ENCODE measurements at places on chromosomes 5 and 9.
A peak's percentile ranks its signal among the peaks of the same experiment; 100 is the strongest.

DNA sequence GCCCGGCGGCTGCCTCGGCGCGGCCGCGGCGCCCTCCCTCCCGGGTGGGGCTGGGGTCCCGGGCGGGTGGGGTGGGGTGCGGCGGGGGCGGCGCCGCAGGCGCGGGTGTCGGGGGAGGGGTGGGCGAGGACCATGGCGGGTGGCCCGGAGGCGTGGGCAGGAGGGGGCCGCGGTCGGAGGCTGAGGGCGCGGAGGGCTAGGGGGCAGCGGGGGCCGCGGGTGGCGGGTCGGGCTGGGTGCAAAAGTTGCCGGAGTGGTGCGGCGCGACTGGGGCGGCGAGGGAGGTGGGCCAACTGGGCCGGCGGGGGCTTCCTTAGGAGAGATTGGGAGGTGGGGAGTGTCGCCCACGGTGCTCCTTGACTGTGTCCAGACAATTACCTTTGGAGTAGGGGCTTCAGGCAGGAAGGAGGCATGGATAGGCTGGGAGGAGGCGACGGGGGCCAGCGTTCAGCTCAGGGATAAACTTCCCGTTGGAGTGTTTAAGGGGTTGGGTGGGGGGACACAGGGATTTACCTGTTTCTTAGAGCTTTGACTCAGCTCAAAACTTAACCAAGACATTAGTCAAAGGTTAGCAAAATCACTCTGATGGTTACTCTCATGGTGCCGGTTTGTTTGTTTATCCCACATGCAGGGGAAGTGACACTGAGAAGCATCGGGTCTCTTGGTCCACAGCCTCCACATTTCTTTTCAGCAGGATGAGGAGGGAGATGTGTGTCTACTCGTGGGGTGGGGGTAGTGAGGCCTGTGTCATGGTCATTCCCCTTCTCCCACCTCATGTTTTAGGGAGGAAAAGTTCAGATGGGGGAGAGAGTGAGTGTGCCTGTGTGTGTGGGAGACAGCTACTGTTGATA is 859 bp downstream of the CSNK1G3 start:
- peak; percentile 25 for DNase-seq

DNA sequence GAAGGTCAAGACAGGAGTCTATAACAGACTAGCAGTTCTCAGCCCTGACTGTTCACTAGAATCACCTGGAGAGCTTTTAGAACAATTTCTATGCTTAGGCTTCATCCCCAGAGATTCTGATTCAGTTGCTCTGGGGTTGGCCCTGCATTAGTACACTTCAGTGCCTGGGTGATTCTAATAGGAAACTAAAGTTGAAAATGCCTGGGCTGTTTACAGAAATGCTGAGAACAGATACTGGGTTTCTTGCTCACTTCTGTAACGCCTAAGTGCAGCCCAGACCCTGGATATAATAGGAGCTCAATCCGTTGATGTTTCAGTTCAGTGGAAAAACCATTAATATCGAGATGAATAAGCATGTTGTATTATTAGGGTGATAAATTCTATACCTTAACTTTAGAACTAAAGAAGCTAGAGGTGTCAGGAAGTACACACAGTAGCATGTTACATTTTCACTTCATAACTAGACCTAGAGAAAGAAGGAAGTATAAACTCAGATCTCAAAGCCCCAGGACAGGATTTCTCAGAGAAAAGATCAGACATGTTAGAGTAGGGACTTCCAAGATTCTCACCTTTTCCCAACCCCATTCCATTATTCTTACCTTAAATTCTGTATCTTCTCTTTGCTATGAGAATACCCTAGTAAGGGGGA is 20.4 kb downstream of the HAVCR2 start:
- DNase-seq, result no peak

GRCh38 chr9:933356-933755 is 43.1 kb upstream of the DMRT3 start:
- no peak for DNase-seq

- DNase-seq, result peak; percentile 74
These were observed 31.8 kb downstream of the SEC61B start for GRCh38 chr9:99253772-99254431.

GRCh38 chr9:127796225-127796813 is 6.4 kb upstream of the FPGS start:
- peak; percentile 60 for DNase-seq

DNA sequence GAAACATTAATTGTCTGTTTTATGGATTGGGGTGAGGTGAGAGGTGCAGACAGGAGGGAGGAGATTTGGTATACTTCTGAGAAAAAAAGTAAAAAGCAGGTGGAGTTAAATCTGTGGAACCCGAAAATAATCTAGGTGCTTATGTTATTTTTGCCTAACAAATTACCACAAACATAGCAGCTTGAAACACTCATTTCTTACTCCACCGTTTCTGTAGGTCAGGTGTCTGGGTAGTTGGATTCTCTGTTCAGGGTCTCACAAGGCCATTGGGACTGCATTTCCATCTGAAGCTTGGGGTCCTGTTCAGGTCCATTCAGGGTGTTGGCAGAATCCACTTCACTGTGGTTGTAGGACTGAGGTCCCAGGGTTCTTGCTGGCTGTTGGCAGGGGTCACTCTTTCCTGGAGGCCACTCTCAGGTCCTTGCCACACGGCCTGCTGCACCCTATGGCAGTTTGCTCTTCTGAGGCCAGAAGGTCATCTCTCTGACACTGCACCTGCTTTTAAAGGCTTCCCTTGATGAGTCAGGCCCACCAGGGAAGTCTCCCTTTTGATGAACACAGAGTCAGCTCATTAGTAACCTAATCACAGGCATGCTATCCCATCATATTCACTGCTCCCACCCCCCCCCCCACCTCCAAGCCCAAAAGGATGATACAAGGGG is 82.2 kb downstream of the TRIO start:
- DNase-seq, result no peak

DNA sequence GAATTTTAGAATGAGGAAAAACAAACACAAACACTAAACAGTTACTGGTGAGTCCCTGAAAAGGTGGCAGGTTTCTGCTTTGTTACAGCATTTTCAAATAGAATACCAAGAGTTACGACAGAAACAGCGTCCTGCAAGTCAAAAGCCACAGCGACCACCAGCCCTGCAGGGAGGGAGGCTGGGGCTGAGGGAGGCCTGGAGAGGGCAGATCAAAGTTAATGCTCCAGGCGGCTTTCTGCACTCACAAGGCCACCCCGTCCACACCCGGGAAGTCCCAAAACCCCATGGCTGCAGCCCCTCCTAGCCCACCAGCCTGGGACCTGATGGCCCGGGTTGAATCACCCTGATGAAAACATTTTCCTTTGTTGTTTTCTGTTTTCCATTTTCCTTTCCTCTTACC is 29.3 kb downstream of the COL23A1 start:
- no peak for DNase-seq

DNA sequence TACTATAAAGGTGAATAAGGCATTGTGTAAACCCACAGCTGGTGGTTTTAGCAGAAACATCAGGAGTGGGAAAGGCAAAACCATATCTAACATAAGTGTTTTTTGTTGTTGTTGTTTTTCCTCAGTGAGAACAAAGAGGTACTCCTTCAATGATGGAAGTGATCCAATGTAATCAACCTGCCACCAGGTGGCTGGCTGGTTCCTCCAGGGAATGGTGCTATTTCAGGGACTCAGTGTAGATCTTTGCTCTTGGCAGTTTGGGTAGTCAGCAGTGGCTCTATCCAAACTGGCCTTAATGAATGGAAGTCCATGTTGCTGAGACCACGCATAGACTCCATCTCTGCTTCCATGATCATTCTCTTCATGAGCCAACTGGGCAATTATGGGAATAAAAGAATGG is 10.8 kb downstream of the DMRTA1 start:
- DNase-seq, result no peak

DNA sequence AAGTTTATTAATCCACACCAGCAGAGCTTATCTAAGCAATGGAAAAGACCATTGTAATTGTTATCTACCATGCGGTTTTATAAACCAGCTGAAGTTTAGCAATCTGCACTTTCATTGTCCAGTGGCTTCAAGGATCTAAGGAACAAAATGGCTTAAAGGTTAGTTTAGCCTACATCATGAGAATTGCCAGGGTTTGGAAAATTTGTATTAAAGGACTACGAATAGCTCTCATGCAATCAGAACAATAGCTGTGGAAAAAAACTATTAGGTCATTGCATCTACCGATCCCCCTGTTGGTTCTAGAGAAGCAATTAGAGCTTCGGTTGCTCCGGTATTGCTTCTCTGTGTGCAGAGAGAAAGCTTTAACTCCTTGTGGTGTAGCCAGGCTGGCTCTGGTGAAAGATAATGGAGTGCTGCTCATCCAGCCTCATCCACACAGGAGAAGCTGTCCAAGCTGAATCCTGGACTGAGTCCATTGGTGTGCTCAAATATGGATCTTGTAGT is 86.3 kb upstream of the SLC12A2 start:
- DNase-seq, result no peak

DNA sequence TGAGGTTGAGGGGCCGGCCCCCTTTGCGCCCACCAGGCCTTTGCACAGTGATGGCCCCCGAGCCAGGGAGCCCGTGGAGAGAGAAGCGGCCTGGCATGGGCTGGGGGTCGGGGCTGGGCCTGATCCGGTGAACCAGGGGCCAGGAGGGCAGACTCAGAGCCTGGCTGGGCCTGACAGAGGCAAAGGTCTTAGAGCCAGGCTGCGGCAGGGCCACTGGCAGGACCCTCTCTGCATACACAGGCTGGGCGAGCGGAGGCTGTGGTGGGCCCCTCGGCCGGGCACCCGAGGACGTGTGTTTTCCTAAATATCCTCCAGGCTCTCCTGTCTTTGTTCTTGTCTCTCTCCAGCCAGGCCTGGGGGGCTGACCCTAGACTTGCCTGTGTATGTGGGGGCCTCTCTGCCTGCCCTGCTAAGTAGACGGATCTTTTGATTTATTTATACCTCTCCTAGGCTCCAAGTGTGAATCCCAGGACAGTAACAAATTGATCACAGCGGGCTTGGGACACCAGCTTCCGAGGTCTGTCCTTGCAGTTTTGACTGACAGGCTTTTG is 933 bp downstream of the NEK6 start:
- DNase-seq, result no peak

GRCh38 chr5:16656561-16657191 is 39.9 kb upstream of the RETREG1 start:
- DNase-seq, result no peak

GRCh38 chr5:78610163-78610583 is 38.4 kb downstream of the LHFPL2 start:
- DNase-seq, result peak; percentile 50

GRCh38 chr5:178469011-178469974 is 120.9 kb downstream of the COL23A1 start:
- DNase-seq, result no peak

- no peak for DNase-seq
These were observed 146.9 kb upstream of the GNA14 start for GRCh38 chr9:77794985-77795384.

DNA sequence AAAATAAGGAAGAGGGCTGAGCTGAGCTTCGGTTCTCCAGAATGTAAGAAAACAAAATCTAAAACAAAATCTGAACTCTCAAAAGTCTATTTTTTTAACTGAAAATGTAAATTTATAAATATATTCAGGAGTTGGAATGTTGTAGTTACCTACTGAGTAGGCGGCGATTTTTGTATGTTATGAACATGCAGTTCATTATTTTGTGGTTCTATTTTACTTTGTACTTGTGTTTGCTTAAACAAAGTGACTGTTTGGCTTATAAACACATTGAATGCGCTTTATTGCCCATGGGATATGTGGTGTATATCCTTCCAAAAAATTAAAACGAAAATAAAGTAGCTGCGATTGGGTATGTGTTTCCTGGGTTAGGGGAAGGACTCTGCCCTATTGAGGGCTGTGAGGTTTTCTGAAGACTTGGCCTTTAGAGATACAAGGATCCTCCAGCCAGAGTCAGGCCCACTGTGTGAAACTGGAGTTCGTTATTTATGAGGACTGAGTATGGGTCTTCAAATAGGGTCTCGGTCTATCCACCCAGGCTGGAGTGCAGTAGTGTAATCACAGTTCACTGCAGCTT is 3.8 kb downstream of the EGR1 start:
- DNase-seq, result no peak

DNA sequence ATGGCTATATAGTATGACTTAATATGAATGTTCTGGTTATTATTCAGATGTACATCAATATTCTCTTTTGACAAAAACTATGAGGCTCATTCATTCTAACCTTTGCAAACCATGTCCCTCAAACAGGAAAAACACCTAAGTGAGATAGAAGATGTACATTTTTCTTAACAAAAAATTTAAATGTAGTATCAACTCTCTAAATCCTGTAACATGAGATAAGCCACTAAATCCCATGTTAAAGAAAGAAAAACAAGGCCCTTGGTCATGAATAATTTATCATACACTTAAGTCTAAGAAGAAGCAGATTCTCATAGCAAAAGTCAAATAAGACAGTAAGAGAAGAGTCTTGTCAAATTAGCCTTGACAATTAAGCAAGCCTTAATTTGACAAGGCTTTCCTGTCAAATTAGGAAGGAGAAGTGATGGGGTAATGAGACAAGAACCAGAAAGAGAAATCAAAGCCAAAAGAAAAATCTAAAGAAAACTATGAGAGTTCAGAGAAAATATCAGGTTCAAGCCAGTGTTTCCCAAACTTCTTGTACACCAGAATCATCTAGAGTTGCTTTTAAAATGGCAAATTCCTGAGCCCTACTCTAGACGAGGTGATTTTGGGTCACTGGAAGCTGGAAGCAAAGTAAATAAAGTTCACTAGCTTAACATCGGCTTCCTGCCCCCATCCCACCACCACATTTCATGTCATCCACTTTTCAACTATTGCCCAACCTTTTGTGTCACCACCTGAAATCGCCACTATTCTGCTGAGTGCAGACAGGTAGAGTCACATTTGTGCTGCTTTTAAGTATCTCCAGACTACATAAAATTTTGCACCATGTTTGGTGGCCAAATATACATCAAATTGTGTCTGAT is 76.5 kb downstream of the NR6A1 start:
- DNase-seq, result peak; percentile 33

DNA sequence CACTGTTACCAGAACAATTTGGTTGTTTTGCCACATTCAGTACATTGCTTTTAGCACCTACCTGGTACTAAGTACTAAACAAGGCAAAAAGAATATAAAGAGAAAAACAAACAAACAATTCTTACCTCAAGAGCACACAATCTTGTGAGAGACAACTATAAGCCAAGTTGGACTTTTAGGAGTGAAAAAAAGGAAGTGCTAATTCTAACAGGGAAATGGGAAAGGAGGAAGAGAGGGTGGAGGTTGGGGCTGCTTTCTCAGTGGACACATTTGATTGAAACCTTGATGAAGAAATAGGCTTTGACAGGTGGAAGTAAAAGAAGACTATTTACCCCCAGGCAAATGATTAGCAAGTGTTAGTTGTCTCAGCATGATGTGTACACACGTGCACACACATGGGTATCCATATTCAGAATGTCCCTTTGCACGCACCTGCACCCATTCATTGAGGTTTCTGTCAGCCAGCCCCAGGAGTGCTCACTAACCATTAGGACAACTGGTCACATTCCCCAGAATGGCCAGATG is 302.6 kb downstream of the ACTL7B start:
- no peak for DNase-seq

- DNase-seq, result peak; percentile 86
These were observed at the start of the genes MRRF and RBM18 for GRCh38 chr9:122264360-122265148. MRRF (plus strand) TSS chr9:122264882; CDS start chr9:122270892, 6,010 bp downstream. RBM18 (minus strand) TSS chr9:122264840; CDS start chr9:122261492, 3,348 bp downstream.

DNA sequence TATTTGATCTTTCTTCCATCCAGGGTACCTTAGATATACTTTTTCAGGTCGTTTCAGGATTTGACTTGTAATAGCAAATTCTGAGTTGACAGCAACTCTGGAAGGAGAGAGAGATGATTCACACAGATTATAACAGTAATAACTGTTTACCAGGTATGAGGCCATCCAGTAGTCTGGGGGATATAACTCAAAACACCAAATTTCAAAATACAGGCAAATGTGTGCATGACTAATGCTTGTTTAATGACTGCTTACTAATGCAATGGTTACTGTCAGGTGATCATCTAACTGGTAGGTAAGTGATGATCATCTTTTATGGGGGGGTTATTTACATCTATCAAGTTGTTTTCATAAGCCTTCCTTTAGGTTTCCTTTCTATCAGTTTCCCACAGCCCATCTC is 412.3 kb downstream of the MAT2B start:
- DNase-seq, result peak; percentile 11

Measured in A172 (cell line).